NCI-H1417 treated with DMSO at 0.1 percent for 48 hours (cell line): ENCODE measurements at places on chromosomes 2 and 18.

DNA sequence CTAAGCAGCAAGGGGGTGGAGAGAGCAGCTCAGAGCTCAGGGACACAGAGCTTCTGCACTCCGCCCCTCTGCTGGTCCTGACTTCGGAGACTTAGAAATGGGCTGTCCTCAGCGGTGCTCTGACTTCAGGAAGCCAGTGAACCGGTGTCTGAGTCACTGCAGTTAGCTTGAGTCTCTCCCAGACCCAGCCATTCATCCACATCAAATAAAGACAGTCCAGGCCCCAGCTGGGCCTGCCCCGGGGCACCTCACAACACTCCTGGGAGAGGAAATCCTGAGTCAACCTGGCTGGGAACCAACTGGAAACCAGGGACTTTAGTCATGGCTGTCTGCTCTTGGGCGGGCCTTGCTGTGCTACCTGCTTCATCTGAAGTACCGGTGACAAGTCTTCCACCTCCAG, 5.4 kb upstream of the ITGB6 start:
- no peak for DNase-seq

DNA sequence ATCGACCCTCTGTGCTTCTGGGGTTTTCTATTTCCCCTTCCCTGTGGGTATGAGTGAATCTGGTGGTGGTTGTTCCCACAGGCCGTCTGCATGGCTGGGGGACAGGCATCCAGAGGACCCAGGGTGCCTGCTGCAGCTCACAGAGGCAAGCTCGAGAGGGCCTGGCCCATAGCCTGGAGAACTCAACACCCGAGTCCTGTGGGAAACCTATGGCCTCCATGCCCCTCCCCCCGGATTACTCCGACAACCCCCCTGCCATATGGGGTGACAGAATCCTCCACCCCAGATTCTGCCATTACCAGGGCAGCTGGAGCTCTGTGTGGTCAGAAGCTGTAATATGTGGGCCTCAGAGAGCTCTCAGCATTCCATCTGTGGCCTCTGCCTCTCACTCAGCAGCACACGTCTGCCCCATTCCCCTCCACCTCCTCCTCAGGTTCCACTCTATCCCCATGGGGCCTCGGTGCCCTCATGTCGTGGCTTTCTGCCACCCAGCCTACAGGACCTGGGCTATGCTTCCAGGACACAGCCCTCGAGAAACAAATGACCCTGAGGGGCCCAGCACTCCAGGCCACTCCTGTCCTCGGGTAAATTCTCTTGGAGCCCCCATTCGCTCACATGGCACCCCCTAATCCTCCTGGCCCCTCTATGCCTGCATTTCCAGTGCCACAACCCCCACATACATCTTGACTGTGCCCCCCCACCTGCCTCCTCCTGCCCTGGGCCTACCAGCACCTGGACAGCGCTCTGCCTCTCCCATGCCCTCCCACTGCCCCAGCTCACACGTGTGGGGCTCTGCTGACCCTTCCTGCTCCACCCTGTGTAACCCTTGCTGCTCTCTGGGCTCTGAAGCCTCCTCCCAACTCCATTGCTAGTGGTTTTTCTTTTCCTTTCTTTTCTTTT, 3.6 kb downstream of the MZT2A start:
- DNase-seq = no peak

GRCh38 chr2:39127973-39128372, 7.1 kb upstream of the SOS1 start:
- DNase-seq = no peak

- no peak for DNase-seq
These were observed 83.6 kb downstream of the ASXL2 start for GRCh38 chr2:25794544-25795276.

DNA sequence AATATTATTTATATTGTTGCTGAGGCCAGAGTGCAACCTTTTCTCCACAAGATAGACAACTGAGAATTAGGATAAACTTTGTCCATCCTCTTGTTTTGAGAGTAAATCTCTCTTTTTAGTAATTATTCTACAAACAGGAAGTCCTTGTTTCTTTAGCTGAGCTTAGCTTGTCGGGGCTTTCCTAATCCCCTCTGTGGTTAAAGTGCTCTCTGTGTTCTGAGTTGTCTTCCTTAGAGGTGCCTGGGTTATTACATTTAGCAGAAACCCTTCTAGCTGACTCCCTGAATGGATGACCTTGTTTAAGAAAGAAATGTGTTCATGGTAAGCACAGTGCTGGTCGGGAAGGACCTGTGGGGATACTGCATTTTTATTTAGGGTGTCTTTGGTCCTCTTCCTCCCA, 12.7 kb downstream of the USP39 start:
- DNase-seq = no peak

DNA sequence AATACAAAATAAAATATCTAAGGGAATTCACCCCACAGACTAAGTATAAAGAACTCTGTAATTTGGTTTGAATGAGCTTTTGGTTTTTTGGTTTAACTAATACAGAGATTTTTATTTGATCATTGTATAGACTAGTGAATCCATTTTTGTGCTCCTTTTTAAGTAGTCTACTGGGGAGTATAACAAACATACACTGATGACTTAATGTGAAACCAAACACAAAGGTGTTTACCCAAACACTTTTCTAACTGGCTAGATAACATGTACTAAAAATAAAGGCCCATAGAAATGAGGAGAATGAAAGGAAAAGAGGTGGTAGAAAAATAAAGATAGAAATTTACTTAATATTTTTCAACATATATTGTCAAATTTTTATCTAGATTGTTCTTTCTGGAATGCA, 146.0 kb downstream of the NRXN1 start:
- DNase-seq = no peak

DNA sequence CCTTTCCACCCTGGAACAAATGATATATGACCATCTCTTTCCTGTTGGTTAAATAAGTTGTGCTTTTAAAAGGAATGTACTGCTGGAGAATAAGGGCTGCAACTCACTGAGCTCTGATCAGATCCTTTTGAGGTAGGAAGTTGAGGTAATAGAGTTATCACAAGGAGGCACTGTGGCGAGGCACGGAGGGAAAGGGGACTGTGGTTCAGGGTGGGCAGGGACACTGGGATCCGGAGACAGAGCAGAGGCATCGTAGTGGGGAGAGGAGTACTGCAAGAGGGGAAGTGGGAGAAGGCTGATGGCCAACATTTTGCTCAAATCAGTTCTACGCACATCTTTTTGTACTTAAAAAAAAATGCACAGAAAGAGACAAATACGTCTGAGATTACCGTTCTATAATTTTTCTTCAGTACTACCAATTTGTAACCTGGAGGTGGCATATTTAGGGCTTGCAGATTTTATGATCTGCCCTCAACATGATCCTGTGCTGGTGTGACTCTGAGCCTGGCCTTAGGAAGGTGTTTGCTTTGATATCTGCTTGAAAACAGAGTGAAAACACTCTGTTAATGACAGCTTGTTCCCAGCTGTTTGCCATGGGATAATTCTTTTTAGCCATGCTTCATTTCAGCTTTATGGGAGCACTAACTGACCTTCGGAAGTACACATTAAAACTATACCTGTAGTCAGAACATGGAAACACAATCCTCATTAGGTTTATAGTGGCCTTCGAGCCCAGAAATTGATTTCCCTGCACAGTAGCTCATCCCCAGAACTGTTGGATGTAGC, 168.1 kb downstream of the KCNE4 start:
- DNase-seq = no peak

- no peak for DNase-seq
These were observed 8.7 kb upstream of the WIPF1 start for GRCh38 chr2:174606336-174606735.

DNA sequence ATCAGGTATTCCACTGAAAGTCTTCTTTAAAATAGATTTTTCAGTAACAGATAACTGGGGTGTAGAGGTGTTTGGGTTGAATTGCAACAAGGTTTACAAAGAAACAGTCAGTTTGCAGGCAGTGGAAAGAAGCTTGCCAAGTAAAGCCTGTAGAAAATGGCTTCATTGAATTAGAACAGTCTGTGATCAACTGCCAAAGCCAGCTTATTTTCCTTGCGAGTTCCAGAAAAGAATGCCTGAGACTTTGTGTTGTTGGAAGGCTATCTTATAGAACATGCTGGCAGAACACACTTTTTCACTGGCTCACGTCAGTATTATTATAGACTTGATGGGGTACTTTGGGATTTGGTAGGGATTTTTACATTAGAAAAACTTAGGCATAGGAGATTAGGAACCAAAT, 601.0 kb downstream of the XIRP2 start:
- DNase-seq = no peak

DNA sequence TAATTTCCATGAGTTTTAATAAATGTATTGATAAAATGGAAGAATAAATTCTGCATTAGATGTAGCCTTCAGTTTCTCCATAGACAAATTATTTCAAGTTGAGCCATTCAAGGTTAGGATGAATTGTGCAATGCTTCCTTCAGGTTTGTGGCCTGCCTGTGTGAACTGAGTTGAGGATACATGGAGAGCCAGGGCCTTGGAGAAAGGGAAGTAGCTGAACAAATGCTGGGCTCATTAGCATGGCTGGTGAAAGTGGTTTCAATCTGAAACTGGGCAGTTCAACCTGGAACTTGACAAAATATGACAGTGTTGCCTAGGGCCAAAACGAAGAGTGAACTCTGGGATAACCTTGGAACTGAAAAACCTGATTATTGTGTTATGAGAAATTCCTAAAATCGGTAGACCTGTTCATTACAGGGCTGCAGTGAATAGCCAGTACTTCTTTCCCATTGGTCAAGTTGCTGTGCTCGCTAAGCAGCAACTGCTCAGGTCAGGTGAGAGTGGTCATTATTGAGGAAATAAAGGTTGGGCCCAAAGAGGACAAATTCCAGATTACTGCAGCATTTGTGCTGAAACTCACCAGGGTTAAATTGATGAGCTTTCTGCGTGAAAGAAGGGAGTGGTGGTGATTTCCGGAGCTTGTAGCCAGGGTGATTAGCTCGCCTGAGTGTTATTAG, 12.7 kb downstream of the INPP1 start:
- DNase-seq = no peak

DNA sequence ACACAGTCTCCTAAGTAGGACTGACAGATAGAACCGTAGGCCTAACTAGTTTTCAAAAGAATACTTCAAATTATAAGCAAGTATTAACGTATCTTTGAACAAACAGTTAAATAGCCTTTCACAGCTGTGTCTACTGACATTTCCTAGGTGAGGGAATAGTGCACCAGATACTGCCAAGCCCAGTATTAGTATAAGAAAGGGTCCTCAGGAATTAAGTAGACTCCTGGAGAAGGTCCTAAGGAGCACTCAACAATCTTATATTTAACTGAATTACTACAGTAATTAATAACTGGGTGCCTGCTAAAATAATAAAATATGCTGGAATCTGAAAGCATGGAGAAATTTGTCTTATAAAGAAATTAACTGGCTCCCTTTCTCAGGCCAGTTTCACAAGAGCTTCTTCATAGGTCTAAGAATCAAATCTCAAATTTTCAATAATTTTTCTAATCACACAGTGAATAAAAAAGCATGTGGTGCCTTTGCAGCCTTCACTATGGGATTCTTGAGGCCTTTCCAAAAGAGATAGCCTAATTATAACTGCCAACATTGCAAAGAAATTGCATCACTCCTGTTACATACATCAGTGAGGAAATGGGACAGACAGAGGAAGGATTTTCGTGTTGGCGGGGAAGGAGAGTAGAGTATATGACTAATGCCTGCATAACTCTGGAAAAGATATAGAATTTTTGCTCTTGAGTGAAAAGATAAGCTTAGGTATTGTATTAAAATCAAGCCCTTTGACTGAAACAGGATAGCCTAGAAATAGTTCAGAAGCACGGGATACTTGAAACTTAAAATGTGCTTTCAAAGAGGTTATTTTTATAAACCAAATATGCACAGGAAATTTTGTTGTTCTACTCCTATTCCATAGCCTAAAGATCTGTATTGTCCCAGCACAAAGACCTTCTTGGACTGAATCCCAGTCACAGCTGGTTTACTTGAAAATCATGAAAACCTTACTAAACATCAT, 228.6 kb upstream of the STK17B start:
- no peak for DNase-seq

DNA sequence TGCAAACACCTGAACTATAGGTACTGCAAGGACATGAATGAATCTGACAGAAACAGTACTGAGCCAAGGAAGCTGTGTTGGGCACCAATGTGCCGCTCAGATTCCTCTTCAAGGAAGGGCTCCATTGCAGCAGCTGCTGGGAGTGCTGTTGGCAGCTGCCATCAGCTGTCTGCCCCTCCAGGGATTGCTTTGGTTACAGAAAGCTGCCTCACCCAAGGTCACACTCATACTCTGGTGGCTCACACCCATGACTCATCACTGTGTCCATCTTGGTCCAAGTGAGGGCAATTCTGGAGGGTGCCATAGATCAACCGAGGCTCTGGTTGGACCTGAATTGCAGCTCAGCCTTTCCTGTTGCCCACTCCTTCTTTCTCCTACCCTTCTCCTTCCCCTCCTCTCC, 24.4 kb upstream of the TRPM8 start:
- no peak for DNase-seq

DNA sequence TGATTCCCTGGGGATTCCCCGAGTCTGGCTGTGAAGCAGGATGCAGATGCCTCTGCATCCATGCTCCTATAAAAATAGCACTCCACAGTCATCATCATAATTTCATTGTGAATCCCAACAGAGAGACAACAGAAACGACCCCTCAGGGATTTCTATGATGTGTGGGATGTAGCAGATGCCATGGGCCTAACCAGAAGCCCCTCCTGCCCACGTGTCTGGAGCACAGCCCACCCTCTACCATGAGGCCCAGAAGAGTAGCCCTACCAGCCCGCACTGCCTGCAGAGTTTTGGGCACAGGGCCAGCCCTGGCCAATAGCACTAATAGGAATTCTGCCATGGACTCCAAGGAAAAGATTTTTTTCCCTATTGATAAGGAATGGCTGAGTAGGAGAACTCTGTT, 66.6 kb downstream of the GYPC start:
- no peak for DNase-seq

GRCh38 chr18:77700051-77700450, 450.4 kb downstream of the GALR1 start:
- no peak for DNase-seq

DNA sequence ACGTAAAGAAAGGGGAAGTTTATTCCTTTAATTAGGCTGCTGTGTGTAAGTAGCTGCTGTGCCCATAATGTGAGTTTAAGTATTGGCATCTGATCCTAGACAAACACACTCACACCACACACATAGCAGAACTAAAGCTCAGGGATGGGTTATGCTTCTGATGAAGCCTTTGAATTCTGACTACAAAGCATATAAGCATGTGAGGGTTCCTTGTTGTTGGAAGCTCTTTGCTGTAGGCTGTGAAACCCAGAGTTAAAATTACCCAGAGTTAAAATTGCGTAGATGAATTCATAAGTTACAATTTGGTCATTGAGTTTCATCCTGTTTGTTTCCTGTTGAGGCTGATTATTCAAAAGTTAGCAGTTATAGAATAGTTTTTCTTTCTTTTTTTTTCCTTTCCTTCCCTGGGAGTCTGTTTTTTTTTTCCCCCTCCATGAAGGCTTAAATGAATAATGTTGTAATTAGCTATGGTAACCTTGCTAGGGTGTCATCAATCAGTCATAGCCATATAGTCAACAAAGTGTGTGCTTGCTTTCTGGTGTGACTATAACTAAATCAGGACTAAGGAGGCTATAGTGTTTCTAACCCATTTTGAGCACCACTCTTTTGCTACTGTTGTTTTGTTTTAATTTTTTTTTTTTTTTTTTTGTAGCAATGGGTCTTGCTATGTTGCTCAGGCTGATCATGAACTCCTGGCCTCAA, 426.1 kb downstream of the PARD3B start:
- no peak for DNase-seq
